Stimulated activated CD8-positive, alpha-beta memory T cell treated with anti-CD3 and anti-CD28 coated beads, Interleukin-7, amount 100 ng/mL, for 24 hours (primary cell): ENCODE measurements at places on chromosomes 13 and 19.

DNA sequence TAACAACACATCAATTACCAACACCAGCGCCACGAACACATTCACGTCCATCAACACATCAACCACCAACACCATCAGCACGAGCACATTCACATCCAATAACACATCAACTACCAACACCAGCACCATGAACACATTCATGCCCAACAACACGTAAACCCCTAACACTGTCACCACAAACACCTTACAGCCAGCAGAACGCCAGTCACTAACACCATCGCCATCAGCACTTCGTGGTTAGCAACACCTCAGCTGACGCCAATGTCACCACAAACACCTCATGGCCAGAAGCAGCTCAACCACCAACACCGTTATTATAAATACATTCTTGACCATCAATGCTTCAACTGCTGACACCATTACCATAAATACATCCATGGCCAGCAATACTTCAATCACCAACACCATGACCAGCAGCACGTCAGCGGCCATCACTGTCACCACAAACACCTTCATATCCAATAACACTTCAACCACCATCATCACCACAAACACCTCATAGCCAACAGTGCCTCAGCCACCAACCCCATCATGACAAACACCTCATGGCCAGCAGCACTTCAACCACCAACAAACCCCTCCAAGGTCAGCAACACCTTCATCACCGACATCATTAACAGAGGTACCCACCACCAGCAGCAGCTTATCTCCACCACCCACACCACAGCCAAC, 9.4 kb downstream of the FCER2 start:
- DNase-seq = no peak

DNA sequence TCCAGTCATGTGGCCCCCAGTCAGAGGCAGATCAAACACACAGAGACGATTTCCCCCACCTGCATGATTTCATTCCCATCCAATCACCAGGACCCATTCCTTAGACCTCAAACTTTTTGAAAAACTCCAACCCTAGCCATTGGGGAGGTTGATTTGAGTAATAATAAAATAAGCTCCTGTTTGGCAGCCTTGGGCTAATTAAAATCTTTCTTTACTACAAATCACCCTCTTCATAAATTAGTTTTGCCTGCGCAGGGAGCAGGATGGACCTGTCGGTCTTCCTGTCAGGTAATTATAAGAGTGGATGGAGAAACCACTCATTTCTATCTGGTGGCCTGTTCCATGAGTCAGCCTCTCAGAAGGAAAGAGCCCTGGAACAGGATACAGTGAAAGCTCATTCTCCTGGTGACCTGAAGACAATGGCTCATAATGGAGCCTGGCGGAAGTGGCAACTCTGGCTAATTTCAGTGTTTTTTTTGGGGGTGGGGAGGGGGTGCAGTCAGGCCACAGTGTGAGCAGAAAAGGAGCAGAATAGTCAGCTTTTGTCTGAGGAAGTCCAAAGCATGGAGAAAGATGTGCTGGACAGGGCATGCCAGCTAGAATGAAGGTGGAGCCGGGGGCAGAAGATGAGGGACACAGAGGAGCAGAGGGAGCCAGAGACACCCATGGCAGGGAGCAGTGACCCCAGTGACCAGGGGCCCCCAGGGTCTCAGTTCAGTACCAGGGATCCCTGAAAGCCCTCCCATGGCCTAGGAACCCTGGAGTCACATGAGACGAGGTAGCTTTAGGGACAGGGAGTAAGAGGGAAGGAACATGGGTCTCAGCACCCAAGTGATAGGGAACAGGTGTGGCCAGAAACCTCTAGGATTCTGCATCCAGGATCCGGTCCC, 31.8 kb upstream of the PSG9 start:
- DNase-seq = no peak

GRCh38 chr19:50155520-50156109, 7.5 kb downstream of the IZUMO2 start:
- DNase-seq = no peak

- no peak for DNase-seq
These were observed 599 bp upstream of the F10 start for GRCh38 chr13:113121928-113122471.

DNA sequence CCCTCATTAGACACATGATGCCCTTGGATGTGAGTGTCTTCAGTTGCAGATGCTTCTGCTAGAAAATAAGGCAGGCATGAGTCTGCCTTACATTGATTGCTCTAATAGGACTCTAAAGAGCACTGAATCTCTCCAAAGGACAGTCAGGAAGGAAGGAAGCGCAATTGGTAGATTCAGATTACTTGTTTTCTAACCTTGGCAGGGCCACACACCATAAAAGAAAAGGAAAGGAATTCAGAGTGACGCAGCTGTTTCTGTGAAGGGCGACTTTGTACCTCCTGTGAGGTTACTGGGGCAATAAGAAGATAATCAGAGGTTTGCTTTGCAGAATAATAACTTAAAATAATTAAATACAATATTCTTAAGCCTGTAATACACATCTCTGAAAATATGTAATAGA, 48.0 kb downstream of the FRY start:
- no peak for DNase-seq

DNA sequence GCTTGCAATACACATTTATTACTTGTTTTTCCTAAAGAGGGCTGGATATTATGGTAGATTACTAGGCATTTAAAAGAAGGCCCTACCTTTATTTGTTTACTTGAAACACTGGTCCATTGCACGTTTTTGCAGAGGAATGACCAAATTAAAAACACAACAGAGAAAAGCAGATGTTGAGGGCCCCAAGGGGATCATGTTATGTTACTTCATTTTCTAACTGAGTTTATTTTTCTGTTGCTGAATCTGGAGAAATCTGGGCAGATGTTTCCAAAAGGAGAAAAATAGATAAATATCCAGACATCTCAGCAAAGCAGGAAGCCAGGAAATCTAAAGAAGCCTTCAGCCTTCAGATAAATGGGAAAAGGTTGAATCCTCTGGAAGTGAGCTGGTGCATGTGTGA, 353.0 kb downstream of the NDFIP2 start:
- no peak for DNase-seq

GRCh38 chr19:52691737-52692136, 43.1 kb downstream of the ZNF611 start:
- no peak for DNase-seq

- no peak for DNase-seq
These were observed 6.2 kb upstream of the CYP2A7 start for GRCh38 chr19:40888191-40888590.

GRCh38 chr13:97892717-97893116, 60.8 kb upstream of the IPO5 start:
- DNase-seq = no peak

GRCh38 chr19:42512743-42513304, 15.5 kb downstream of the CEACAM1 start:
- no peak for DNase-seq

- DNase-seq = no peak
These were observed 126.4 kb upstream of the SLC10A2 start for GRCh38 chr13:103192511-103193135.

DNA sequence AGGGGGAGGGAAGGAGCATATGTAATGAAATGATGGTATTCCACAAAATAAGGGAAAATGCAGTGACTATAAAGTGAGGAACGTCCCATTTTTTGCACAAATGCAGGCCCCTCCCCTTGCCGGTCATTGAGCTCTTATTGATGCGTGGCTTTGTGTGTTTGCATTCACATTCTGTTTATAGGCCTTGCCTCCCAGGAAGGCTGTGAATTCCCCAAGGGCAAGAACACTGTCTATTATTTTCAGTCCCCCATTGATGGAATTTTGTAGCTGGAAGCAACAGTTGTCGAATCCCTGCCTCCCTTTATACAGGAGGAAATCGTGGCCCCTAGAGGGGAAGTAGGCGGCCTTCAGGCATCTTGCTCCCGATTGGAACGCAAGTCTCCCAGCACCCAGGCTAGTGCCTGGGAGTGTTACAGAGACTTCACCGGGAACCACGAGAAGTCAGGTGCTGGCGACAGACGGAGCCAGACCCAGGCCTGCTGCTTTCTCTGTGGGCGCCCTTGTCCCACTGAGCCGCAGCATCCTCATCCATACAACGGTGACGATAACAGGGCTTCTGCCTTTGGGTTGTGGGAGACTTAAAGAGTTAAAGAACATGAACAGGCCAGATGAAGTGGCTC, 6.9 kb downstream of the SBSN start:
- DNase-seq = no peak

GRCh38 chr13:80430561-80430960, 89.6 kb upstream of the SPRY2 start:
- DNase-seq = no peak

- no peak for DNase-seq
These were observed 5.8 kb downstream of the CRYL1 start for GRCh38 chr13:20519875-20520274.

DNA sequence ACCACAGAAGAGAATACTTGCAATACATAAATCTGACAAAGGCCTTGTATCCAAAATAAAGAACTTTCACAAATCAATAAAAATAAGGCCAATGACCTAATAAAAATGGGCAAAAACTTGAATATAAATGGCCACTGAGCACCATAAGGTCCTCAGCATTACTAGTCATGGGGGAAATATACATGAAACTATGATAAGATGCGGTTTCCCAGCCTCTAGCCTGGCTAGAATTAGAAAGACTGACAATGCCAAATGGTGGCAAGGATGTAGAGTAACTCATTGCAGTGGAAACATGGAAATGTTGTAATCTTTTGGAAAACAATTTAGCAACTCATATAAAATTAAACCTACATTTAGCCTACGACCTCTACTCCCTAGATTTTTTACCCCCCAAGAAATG, 227.1 kb downstream of the GGACT start:
- DNase-seq = no peak

- no peak for DNase-seq
These were observed 5.4 kb downstream of the FLT1 start for GRCh38 chr13:28489524-28489931.

DNA sequence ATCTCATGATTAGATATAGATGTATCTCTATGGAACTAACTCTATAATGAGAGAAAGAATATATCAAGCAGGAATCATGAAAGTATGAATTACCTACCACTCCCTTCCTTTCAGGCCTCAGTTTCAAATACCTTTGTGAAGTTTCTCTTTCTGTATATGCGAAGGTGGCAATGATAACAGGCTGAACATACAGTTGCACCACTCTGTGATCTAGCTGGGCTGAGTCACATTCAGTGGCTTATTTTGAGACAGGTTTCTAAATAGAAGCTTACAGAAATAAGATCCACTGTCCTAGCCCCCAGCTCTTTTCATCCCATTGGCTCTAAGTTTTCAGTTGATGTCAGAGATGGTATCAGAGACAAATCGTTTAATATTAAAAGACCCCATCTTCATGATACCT, 662.0 kb downstream of the SLITRK1 start:
- no peak for DNase-seq

DNA sequence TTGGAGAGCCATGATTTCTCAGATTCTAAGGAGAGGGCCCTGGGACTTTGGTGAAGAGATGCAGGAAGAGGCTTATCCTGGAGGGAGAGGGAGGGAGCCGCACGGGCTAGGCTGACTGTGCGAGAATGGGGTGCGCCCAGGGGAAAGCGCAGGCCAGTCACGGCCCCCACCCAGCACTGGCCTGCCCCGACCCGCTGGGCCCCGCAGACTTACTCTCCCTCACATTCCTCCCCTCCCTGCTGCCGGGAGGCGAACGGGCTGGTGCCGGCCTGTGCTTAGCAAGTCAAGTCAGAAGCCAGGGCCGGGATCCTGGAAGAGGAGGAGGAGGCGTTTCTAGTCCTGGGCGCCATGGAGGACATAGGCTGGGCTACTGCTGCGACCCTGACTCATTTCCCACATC, 120.0 kb downstream of the CRYL1 start:
- DNase-seq = no peak

DNA sequence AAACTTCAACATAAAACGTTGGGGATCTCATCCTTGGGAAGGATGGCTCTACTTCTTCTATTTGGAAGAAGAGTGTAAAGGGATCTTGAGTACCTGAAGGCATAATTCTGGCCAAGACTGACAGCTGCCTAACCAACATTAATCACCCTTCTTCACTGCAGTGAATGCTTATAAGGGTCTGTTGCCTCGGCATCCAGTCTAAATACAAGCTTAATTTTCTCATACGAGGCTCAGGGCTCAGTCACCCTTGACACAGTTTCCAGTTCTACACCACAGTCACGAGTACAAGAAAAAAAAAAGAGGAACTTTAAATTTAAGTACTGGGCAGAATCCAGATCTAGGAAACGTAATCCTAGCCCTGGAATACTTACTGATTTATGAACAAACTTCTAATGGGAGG, 9.0 kb downstream of the FPR3 start:
- no peak for DNase-seq
